ENCODE measurements at places on chromosomes 12 and 14.

- no peak for DNase-seq
These were observed 39.4 kb upstream of the CSRNP2 start for GRCh38 chr12:51122844-51123243.

- DNase-seq, result no peak
These were observed 7.7 kb downstream of the HOXC8 start for GRCh38 chr12:54016478-54016964.

- no peak for DNase-seq
These were observed 3.0 kb upstream of the TAS2R14 start for GRCh38 chr12:10941916-10942607.

DNA sequence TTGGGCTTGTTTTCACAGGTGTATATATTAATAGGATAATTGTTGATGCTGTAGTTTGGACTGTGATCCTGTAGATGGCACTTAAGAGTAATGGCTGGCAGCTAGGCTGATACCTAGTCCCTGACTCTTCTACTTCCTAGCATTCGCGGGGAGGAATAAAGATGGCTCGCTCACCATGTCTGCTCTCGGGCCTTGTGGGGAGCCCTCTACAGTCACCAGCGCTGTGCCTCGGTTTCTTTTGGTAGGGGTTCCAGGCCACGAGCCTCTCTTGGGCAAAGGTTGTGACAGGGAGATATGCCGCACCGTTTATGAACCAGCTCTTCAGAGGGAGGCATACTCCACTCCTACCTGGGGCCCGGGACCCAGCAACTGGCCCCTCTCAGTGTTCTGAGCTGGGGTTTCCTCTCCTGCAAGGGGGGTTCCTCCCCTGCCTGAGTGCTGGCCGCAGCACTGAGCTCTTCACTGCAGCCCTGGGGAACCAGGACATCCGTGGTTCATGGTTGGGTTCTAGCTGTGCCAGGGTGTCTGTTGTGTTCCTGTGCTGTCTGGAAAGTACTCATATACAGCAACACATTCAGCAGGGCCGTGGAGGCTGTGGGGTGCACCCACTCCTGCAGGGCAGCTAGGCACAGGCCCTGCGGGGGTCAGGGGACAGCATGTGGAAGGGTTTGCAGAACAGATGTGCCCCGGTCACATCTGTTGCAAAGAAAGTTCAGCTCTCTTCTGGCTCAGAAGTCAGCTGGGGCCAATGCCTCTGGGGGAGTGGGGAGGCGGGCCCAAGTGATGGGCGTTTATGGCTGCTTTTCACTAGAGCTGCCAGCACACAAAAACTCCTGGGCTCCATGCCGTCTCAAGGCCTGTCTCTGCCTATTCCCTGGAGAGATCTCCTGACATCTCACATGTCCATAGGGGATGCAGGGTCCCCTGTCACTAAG is 147.9 kb downstream of the PPFIA2 start:
- DNase-seq, result no peak

DNA sequence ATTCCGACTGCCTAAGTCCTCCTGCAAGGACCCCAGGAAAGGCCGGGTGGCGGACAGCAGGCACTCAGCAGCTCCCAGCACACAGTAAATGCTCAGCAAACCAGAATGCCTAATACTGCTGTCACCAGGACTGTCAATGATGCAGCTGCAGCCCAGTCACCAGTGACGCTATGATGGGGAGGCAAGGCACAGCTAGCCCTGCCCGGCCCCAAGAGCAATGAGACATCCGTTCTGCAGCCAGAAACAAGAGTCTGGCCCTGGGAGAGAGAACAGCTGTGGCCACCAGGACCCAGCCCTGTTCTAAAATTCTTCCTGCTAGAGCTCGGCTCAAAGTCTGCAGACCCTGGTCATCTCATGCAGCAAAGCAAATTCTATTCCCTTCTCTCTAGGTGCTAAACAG is 69.8 kb downstream of the NCOR2 start:
- no peak for DNase-seq

DNA sequence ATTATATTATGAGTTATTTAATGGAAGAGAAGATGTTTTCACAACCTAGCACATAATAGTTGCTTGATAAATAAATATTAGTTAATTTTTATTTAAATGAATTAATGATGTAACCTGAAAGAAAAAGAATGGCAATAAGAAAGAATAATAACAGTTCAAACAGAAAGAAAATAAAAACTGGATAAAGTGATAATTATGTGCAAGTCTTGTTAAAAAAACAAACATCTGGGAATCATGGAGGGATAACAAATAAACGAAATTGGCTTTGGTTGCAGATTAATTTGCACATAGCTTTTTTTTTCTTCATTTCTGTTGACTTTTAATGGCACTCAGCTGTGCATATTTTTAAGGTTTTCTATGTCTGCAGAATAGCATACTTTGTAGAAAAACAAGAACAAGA is 23.4 kb upstream of the ABCD2 start:
- peak; percentile 10 for DNase-seq

- DNase-seq, result peak; percentile 77
These were observed 82.4 kb downstream of the PPP2R5E start for GRCh38 chr14:63460680-63461369.

DNA sequence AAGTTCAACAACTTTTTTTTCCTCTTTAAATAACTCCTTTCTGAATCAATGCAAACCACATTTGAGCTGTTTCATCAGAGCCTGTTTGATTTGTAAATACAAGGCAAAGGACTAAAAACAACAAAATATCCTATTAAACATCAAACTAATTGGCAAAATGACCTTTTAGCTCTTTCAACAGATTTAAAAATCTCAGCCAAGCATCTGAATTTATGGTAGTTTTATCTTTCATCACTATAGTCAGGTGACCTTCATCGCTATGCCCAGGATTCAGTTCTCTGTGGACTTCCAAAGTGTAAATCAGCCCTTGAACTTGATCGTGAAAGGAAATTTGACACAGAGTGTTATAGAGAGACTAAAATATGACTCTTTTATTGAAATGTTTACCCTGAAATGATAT is 1554.5 kb upstream of the FLRT2 start:
- DNase-seq, result no peak

- DNase-seq, result no peak
These were observed 148.1 kb downstream of the TMEM132C start for GRCh38 chr12:128415036-128415560.

DNA sequence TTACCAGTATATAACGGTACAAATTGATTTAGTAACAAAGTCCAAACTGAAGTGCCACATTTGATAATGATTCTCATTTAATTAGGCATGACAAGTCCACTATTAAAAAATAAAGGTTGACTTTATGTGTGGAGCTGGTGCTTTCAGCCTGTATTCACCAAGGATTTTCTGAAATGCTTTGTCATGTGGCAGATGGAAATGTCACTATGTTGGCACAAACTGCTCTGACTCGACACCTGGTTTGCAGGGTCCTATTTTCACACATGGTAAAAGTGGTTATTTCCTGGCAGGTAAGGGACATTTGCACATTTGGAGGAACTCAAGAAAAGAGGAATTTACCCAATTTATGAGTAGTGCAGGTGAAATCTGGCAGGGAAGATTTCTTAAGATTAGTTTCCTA is 572.6 kb upstream of the MDGA2 start:
- peak; percentile 58 for DNase-seq

GRCh38 chr14:94014382-94014781 is 11.8 kb upstream of the OTUB2 start:
- DNase-seq, result peak; percentile 23

- peak; percentile 11 for DNase-seq
These were observed 69.7 kb upstream of the DCN start for GRCh38 chr12:91252341-91252740.

GRCh38 chr12:89960011-89960507 is 251.4 kb upstream of the ATP2B1 start:
- no peak for DNase-seq

DNA sequence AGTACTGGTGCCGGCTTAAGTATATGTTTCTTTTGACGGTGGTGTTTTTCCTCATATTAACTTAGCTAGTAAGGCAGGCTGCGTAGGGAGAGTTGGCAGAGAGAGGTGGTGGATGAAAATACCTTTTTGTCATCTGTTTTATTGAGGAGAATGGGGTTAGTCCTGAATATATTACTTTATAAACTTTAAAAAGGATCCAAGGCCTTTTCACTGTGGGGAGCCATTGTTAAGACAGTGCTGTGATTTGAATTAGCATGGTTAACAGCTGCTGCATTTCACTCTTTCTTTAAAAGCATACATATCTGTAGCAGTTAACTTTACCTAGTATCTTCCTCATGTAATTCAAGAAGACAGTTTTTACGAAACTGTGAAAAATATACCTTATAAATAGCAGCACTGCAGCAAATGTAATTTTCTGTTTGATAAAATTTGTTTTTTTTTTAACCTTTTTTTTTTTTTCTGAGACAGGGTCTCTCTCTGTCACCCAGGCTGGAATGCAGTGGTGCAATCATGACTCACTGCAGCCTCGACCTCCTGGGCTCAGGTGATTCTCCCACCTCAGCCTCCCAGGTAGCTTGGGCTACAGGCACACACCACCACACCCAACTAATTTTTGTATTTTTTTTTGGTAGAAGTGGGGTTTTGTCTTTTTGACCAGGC is 57.1 kb downstream of the AEBP2 start:
- DNase-seq, result peak; percentile 20

GRCh38 chr12:52351196-52352059 is 15.9 kb downstream of the KRT85 start:
- peak; percentile 75 for DNase-seq

GRCh38 chr12:115920395-115921183 is 356.9 kb downstream of the MED13L start:
- no peak for DNase-seq

DNA sequence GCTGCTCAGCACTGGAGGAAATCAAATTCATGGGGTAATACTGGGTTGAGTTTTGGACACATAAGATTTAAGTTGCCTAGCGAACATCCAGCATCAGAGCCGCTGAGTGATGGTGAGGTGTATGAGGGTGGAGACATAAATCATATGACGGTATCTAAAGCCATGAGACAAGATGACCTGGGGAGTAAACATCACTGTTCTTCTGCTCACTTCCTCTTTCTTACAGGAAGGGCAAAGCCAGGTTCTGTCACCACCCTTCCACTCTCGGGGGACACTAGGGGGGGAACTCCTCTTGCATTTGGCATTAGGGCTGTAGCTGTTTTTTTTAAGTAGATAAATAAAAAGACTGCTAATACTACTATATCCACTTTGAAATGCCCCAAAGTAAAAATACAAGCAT is 24.0 kb downstream of the PRDM4 start:
- no peak for DNase-seq

DNA sequence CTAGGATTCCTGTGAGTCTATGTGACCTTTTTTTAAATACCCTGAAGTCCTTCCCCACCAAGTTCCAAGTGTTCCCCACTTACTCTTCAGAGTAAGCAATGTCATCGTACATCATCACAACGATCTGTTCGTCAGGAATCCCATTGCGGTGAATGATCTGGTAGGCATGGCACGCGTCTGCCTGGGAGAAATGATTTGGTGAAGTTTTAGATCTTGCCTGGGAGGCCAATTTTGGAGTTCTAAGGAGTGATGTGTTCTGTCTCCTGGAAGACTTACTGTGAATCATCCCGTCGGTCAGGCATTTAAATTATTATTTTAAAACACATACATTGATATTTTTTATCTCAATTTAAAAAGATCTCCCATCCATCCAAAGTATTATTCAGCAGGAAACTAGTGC is 29.8 kb downstream of the LGMN start:
- DNase-seq, result no peak

GRCh38 chr12:57591782-57592325 is 862 bp downstream of the PIP4K2C start:
- no peak for DNase-seq

DNA sequence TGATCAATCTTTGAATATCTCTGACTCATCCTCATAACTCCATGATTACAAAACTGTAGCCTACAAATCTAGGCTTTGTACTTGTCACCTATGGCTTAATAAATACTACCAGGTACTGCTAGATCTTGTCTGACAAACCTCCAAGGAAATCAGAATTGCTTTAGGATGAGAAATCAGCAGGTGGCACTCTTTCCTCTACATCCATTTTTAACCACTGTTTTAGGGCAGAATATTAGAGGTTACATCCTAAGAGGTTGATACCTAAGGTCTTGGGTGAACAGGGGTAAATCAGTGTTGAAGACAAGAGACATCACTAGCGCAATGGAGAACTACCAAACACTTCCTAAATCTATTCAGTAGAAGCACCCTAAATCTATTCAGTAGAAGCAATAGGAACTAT is 63.1 kb upstream of the SOX5 start:
- no peak for DNase-seq

- no peak for DNase-seq
These were observed 210.3 kb downstream of the GLT1D1 start for GRCh38 chr12:129063600-129063999.

DNA sequence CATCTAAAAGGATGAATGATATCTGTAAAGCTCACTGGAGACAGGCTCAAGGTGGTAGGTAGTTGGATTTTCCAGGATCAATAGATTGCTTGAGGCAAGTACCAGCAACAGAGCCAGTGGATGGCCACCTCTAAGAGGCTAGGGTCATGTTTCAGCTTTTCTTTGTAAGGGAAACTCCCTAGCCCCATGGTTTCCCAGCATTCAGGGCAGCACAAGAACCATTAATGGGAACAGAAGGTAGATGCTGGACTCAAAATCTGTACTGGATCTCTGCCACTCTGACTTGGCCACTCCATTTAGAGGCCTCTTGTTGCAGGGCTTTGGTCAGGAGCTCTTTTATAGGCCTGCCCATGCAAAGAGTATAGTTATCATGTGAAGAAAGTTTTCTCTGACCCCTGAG is 76.1 kb upstream of the DYRK2 start:
- DNase-seq, result no peak

- no peak for DNase-seq
These were observed 33.9 kb downstream of the NUMB start for GRCh38 chr14:73424453-73424852.

DNA sequence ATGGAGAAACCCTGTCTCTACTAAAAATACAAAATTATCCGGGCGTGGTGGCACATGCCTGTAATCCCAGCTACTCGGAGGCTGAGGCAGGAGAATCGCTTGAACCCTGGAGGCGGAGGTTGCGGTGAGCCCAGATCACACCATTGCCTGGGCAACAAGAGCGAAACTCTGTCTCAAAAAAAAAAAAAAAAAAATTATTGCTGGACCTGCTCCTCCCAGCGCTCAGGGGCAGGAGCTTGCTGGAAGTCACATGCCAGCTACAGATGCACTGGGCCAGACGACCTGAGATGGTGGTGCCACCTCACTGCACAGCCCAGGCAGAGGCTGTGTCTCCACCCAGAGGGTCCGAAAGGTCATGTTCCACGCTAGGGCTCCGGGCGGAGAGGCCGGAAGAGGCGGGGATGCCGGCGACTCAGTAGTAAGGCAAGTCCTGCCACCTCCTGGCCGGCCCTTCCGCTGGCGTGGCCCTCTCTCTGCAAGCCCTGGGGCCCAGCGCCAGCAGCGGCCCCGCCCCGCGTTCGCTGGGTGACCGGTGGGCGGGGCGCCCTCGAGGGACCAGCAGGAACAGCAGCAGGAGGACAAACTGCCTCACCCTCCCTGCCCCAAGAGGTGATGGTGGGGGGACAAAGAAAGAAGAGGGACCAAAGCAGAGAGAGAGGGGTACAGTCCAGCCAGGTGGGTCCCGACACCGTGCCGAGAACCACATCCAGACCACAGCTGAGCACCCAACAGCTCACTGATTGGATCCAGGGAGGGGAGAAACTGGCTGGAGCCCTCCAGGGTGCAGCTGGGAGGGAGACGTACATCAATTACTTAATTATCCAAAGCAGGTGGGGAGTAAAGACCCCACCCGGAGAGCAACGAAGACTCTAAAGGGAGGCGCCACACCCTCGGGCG is 3.6 kb upstream of the RHOF start:
- DNase-seq, result peak; percentile 71

All from brain (organoid and tissue), 16 donors.